ENCODE measurements at places on chromosomes 1 and 21.
A peak's percentile ranks its signal among the peaks of the same experiment; 100 is the strongest.

GRCh38 chr1:92218559-92218958 lies 844 bp downstream of the C1orf146 start:
- no peak for DNase-seq

DNA sequence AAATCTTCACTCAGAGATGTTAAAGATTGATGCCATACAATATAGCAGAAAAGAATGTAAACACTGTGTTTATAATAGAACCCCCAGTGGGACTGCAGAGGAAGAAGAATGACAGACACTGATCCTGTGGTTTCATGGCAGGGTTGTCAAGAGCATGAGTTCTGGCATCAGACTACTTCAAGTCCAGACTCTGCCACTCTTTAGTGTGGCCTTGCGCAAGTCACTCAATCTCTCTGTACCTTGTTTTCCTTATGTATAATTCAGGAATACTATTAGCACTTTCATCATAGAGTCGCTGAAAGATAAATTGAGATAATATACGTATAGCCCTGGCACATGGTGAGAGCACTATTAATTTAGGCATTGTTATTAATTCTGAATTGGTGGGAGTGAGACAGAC lies 38.5 kb upstream of the BCL9 start:
- DNase-seq = no peak

- no peak for DNase-seq
These were observed 3.0 kb upstream of the SUMO3 start for GRCh38 chr21:44820851-44821250.

DNA sequence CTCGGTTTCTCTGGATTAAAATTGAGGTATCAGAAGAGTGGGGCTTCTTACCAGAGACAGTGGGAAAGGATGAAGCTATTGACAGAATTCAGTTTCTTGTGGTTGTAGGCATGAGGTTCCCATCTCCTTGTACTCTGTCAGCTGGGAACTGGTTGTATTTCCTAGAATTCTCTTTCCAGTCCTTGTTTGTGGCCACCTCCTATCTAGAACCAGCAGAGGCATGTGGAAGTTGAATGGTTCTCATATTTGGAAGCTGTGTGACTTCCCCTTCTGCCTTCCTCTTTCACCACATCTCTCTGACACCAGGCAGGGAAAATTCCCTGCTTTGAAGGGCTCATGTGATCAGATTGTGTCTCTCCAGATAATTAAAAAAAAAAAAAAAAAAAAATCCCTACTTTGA lies 457.7 kb upstream of the ADAMTS5 start:
- no peak for DNase-seq

DNA sequence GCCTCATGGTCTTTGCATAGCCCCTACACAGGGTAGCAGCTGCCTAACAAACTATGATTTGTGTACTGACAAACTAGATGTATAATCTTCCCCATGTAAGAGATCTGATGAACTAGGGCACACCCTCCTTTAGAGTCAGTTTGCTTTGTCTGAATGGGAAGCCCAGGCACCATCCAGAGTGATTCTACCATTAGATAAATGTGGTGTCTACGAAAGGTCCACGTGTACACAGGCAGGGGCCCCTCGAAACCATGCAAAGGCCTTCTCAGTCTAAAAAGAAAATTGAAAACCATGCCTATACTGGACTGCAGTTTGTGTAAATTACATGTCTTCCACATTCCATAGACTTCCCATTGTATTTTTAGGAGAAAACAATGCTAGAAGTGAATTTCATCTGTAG lies 18.7 kb downstream of the HHIPL2 start:
- DNase-seq = no peak

DNA sequence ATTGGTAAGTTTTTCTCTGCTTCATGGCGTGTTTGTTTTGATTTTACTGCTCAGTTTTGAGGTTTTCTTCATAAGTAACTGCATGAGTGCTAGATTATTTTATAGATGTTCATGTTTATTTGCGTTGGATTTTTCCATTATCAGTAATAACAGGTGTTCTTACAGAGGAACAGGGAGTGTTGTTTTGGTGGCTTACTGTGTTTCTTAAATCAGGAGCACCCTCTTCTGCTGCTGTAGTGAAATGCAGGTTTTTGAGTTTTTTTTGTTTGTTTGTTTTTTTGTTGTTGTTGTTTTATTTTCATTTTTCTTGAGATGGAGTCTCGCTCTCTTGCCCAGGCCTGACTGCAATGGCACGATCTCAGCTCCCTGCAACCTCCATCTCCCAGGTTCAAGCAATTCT lies 32.6 kb downstream of the CTBS start:
- no peak for DNase-seq

GRCh38 chr1:147651466-147651865 lies 18.9 kb downstream of the ACP6 start:
- no peak for DNase-seq

- DNase-seq = peak; percentile 16
These were observed 64.9 kb downstream of the TMEM53 start for GRCh38 chr1:44609412-44609767.

- no peak for DNase-seq
These were observed 22.8 kb downstream of the COA6 start for GRCh38 chr1:234396092-234396491.

GRCh38 chr1:165844933-165845332 lies 17.5 kb downstream of the UCK2 start:
- DNase-seq = no peak

DNA sequence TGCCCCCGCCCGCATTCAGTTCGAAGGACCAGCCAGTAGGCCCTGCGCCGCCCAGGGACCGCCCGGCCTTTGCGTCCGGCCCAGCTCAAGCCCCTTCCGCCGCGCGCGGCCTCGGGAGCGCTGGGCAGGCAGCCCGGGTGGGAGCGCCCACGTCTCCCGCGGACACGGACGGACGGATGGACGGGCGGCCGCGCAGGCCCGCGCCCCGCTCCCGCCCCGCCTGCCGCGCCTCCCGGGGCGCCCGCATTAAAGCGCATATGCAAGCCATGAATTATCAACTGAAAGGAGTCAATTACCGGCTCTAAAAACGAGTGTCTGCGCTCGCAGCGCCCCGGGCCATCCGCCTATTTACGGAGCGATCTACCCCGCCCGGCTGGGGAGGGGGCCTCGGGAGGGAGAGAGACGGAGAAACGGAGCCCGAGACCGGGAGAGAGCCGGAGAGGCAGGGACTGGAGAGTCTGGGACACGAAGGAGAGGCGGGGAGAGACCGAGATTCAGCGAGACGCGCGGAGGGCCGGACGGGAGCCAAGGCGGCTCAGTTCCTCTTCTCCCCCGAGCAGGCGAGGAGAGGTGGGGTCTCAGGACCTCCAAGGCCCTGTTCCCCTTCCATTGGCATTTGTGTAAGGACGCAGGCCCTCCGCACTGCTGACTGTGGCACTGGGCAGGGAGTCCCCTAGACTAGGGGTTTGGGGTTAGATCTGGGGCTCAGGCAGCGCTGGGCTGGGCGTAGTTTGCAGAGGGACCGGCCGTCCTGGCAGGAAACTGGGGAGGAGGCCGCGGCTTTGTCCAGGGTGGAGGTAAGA lies 41.3 kb upstream of the DMBX1 start:
- DNase-seq = no peak

DNA sequence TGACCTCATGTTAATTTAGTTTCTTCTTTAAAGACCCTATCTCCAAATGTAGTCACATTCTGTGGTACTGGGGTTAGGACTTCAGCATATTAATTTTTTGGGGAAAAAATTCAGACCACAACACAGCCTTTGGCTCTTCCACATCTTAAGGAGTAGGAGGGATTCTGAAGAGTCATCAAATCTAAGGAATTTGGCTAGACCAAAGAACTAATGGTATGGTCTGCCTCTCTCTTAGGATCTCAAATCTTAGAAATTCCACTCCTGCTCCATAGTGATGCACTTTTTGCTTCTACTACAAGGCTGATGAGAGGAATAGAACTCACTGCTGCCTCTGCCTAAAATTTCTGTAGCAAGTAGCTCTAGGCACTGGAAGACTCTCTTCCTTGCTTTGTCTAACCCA lies 80.5 kb downstream of the NGF start:
- DNase-seq = no peak

DNA sequence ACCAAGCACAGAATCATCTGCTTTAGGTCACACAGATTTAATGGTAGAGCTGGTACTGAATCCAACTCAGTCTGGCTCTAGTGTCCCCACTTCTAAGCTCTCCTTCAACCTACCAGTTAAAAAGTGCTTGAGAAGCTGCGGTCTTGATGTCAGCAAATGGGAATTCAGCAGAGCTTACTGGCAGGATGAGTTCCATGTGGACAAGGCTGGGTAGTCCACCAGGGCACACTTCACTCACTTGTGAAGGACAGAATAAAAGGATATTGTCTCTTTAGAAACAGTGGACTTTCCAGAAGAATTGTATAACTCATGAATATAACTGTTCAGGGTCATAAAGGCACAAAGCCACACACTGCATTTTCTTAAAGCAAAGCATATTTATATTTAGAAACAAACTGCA lies 35.1 kb upstream of the GUCA2B start:
- DNase-seq = no peak

DNA sequence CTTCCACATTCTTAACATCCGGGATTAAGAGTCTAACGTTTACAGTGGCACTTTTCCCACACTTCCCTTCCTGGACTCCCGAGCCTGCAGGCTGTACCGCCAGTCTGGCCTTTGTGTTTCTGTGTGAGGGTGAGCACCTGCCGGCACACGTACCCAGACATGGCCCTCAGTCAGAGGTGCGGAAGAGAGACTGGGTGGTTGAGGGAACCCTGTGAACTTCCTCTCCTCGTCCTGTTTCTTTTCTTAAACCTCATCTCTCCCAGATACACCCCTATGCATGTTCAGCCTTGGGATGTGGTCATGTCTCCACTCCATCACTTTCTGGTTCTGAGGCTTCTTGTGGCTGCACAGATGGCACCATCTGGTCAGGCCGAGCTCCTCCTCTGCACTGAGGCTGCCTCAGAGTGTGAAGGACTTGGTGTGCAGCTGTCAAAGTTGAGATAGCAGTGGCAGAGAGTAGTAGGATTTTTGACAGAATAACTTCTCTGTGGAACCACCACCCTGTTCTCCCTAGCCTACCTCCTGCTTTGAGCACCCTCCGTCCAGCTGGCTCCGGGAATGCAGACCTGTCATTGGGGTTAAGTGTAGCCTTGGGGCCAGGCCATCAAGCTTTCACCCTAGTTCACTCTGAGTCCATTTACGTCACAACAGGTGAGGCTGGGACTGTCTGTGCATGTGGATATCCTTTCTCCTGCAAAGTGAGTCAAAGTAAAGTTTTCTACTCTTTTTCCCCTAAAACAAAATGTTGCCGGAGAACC lies 31.4 kb downstream of the VASH2 start:
- no peak for DNase-seq

DNA sequence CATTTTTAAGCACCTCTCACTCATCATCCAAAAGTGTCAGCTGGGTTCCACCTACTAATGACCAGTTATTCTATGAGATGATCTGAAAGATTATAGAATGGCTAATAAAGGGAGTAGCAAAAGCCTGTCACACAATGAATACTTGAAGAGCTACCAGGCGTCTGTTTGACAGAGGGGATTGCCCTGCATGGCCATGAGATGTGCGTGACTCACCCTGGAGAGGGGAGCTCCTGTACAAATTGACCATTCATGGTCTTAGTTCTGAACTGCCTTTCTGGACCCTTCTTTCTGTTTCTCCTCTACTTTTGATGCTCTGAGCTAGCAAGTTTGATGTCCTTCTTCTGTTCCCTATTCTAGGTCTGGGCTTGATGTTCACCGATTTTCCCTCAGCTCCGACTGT lies 85.2 kb upstream of the ABCD3 start:
- DNase-seq = no peak

DNA sequence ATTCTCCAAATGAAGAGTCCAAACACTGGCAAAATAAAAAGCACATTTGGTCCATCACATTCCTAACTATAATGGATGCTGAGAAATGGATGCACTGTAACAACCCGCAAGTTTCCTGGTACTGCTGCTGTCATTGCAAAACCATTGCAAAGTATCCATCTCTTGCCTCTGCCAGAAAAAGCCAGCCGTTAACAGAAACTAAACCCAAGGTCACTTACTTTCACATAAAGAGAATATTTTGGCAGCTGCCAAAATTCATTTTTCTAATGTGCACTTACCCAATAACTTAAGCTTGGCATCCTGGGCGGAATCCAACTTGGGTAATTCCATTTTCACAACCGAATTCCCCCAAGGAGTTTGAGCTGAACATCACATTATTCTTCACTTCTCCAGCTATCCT lies 77.0 kb upstream of the LRRC8D start:
- no peak for DNase-seq

- DNase-seq = no peak
These were observed 13.1 kb downstream of the VPS26C start for GRCh38 chr21:37253991-37254390.

GRCh38 chr1:204502241-204502640 lies 7.6 kb upstream of the PIK3C2B start:
- no peak for DNase-seq

DNA sequence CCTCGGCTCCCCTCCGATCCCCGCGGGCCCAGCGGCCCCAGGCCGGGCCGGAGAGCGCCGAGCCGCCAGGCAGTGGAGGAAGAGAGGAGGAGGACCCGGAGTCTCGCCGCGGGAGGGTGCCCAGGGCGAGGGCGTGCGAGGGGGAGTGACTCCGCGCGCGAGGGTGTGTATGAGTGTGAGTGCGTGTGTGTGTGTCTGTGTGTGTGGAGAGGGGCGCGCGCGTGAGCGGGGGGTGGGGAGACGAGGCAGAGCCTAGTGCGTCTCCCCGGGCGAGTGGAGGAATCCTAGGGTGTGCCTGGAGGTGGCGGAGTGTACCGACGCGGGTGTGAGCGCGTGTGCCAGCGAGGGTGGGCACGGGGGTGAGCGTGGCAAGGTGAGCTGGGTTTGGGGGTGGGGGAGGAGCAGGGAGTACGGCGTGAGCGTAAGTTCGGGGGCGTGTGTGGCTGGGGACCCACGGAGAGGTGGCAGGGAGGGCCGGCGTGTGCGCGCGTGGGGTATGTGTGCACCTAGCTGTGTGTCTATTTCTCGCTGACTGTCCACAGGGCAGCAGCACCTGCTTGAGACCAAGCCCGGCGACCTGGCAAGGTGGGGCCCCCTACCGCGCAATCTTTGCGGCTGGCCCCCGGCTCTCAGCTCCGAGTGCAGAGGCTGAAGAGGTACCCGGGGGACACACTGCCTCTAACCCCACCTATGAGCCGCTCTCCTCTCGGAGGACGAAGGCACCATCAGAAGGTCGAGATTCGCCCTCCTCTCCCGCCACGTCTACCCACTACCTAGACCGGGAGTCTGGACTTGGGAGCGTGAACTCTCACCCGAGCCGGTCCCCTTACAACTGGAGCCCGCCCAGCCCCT lies 784 bp upstream of the KCND3 start:
- no peak for DNase-seq

DNA sequence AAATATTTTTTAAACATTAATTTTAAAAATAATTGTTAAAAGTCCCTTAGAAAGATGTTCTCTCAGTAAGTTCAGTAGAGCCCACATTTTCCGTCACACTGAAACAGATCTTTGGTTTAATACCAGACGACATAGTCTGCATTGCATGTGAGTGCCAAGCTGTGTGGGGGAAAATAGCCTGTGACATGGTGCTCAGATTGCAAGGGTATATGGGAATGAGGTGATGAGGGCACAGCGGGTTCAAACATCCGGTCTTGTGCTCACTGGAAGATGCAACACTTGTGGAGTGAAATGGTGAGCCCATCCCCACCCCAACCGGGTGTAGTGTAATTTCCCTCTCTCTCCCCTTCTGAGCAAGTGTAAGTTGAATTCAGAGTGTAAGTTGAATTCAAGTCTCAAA lies 114.3 kb downstream of the PEX14 start:
- no peak for DNase-seq
